Fibroblast of skin of right biceps (primary cell): ENCODE measurements at places on chromosomes 12 and 14.

DNA sequence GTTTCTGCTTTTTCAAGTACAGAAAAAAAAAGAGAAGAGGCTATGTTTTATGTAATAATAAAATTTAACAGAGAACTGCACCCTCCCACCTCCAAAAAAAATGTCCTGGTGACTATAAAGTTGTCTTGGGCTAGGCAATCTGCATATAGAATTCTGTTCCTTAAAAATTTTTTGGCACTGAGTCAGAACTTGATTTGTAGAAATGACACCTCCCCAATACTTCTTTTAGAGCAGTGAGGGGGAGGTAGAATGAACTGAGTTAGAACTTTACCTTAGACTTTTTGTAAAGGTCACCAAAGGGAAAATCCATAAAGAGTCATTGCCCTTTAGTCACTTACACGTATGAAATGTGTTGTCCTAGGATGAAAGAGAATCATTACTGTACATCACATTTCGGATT, 80.0 kb downstream of the BTG1 start:
- no peak for DNase-seq

DNA sequence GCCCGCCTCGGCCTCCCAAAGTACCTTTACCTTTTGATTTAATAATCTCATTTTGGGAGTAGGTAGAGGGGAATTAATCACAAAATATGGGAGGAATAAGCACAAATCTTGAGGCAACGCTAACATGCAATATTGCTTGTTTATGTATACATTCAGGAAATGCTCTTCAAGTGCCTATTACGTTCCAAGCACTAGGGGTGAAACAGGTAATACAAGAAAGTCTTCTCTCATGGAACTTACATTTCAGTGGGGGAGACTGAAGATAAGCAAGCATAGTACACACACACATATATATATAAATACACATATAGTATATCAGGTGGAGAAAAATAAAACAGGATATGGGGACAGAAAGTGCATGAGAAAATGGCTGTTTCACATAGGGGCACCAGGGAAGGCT, 19.0 kb upstream of the ERC1 start:
- no peak for DNase-seq

DNA sequence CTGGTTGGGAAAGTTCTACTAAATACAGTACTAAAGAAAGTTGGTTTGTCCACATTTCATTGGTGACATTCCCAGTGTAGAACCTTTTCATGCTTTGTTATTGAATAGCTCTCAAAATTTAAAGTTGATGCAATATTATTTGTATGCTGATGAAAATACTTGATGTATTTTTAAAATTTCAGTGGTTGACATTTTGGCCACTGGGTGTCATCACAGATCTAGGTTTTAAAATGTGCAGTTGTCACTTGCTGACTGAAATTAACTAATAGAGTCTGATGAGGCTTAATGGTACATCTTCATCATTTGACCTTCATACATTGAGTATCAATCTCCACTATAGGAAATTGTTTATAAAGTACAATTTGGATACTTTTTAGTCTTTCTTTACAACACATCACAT, 37.1 kb downstream of the CMAS start:
- DNase-seq: peak; percentile 30

- peak; percentile 73 for DNase-seq
Observed at GRCh38 chr14:68246074-68246785, 426.7 kb downstream of the RAD51B start.

GRCh38 chr14:61563880-61564617, 131.3 kb upstream of the HIF1A start:
- DNase-seq: no peak

GRCh38 chr14:45906257-45906656, 653.3 kb upstream of the MIS18BP1 start:
- peak; percentile 26 for DNase-seq
